HFFc6 (cell line): ENCODE measurements at places on chromosomes 3 and 15. TPM values are rescaled to one million over a fixed set of nuclear protein-coding genes. Genes with fewer than 3 reads are reported as not detected.
A peak's percentile ranks its signal among the peaks of the same experiment; 100 is the strongest.

DNA sequence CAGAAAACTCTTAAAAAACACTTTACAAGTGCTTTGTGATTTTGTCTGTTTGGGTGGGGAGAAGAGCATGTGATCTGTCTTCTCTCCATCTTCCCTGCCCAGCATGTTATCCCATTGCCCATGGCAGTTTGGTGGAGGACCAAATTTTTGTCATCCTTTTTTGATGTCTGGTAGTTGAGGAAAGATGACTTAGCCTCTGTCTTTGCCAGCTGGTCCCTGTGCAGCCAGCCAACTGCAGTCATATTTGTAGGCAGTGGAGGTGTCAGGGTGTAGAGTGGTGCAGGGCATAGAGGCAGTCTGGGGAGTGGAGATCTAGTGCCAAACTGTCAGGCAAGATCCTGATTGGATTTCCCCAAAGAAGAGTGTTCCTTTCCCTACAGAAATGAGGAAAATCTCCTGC lies 40.7 kb downstream of the GASK1A start:
- DNase-seq, result no peak

- peak; percentile 44 for DNase-seq
Observed at GRCh38 chr3:131694376-131694775, 191.6 kb upstream of the MRPL3 start.

The HYAL3 gene
- total RNA-seq, result 4.9 to 14.4 TPM (median 9.7 TPM) in 3 replicates

The CELSR3 gene
- 1.6 to 5.0 TPM (median 2.5 TPM) in 3 replicates for total RNA-seq

The TGM4 gene
- total RNA-seq, result not detected in 3 replicates

DNA sequence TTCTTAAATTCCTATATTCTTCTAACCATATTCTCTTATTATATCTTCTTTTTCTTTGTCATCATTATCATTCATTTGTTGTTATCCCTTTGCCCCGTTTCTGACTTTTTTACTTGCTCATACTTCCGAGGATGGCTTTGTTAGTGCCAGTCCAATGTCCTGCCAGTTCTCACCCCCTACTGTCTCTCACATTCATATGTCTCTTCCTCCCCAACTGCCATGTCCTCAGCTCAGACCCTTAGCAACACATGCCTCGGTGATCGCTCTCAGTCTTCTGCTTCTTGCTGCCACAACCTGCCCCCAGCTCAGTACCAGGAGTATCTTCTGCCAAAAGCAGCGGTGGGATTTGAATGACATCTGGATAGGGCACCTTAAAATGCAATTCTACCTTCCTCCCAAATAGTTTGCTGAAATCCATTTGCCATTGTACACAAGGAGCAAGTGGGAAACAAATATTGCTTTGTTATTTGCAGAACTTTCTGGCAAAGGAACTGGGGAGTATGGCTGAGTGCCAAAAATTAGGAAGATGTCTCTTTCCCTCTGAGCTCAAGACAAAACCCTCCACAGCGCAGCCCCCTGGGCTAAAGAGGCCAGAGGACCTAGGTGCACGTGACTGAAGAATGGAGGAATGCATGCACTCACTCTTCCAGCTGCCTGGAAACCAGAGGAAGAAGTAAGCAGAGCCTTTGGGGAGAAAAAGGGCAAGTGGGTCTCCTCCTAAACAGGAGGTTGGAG lies 57.7 kb upstream of the CTNNB1 start:
- no peak for DNase-seq
